Activated T-cell treated with anti-CD3 and anti-CD28 coated beads, Interleukin-2, amount 50 U/mL, for 48 hours (primary cell): ENCODE measurements at places on chromosomes 12 and 14.

- no peak for DNase-seq
These were observed 14.4 kb upstream of the ATF1 start for GRCh38 chr12:50749459-50749882.

DNA sequence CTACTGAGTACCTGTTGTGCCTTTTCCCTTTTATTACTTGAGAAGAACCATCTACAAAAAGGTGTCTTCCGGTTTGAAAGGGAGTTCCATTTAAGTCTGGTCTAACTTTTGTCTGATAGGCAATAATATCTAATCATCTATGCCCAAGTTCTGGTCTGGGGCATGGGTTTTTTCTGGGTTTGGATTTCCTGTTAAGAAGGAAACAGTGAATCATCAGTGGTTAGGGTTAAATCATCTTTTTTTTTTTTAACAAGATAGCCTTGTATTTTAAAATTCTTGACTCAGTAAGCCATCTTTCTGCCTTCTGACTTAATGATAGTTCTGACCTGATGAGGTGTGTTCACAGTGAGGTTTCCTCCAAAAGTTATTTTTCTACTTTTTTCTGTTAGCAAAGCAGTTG, 29.3 kb upstream of the CPNE8 start:
- no peak for DNase-seq

DNA sequence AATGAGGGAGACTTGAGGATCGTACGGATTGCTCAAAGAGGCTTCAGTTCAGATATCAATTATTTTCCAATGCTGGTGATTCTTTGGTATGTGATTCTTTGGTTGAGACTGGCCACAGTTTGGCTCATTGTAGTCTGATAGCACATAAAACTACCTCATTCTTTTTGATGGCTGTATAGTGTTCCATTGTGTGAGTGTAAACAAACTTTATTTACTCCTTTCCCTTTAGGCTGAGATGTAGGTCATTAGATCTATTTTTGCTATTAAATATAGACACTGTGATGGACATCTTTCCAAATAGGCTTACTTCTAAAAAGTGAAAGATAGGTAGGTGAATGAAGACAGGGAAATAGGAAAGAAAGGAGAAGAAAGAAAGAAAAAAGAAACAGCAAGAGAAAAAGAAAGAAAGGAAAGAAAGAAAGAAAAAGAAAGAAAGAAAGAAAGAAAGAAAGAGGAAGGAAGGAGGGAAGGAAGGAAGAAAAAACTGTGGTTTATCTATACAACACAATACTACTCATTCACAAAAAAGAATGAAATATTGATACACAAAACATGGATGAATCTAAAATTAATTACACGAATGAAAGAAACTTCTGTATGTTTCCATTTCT, 19.8 kb upstream of the MED13L start:
- DNase-seq, result no peak

DNA sequence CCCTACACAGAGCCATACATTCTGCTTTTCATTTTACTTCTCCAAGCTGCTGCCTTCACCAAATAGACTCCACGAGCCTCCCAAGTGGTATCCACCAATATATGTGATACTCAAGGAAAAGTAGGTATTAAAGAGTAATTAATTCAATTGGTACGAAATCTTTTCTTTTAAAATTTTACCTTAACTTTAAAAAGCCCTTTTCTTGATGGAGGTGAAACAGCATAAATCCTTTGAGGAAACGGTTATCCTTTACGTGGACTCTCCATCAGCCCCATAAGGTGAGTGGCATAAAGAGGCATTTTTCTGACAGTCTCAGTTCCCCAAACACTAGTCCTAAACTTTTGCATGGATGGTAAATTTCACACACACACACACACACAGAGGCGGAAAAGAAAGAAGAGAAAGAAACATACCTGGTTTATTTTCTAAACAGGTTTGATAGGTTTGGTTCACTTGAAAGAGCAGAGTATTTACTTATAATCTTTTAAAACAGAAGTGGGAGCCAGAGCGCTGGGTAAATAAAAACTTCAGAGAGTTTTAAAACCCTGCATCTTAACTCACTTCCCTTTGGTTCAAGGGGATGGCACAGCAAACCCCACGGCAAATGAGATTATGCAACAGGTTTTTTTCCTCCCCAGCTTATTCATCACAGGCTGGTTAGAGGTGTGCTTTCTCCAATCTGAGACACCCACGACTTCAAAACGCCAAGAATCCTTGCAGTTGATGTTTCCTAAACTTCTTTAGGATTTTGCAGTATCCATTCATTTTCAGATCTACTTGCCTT, 1.9 kb downstream of the DUSP16 start:
- DNase-seq, result peak; percentile 54

DNA sequence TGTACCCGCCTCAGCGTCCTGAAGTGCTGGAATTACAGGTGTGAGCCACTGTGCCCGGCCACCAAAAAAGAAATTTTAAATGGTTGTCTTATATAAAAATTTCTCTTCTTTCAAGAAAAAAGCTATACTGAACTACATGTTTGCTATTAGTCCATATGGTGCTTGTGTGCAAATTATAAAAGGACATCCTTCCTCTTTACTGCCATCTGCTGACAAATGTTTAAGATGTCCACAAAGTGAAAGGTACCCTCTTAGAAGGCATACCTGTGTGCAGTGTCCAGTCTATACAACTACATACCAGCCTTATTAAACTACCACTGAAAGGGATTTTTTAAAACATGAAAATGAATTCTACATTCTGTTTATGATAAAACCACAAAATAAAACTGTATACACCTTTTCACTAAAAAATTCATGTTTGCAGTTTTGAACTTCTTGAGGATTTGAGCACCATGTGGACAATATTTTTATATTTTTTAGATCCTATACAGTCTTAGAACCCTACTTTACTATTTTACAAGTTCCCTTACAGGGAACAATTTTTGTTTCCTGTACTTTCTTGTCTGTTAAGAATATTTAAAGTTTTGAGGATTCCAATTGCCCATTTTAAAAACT, 32.8 kb upstream of the TOMM20L start:
- DNase-seq, result no peak

DNA sequence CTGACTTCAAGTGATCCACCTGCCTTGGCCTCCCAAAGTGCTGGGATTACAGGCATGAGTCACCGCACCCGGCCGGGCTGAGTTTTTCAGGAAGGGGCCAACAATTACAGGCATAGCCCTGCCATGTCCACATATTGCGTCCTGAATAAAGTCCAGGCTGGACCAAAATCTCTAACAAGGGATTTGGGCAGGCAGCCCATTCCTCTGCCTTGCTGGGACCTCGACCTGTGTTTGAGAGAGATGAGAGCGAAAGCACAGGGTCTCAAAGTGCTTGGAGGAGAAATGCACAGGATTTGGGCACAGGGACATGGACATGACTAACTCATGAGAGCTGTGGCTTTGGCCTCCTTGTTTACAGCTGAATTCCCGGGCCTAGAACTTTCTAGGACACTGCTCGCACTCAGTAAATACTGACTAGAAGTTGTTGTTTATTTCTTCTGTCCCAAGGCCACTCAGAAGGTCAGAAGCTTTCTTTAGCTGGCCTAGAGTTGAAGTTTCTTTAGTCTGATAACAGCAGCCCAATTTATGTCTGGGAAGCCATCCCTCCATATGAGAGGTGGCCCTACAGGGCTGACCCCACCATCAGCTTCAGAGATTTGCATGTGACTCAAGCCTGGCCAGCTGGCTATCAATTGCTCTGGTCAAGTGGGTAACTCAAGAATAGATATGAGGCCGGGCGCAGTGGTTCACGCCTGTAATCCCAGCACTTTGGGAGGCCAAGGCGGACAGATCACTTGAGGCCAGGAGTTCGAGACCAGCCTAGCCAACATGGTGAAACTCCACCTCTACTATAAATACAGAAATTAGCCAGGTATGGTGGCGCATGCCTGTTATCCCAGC, 11.7 kb downstream of the CAMKK2 start:
- no peak for DNase-seq

- peak; percentile 72 for DNase-seq
These were observed 15.9 kb upstream of the HHIPL1 start for GRCh38 chr14:99628887-99629618.

DNA sequence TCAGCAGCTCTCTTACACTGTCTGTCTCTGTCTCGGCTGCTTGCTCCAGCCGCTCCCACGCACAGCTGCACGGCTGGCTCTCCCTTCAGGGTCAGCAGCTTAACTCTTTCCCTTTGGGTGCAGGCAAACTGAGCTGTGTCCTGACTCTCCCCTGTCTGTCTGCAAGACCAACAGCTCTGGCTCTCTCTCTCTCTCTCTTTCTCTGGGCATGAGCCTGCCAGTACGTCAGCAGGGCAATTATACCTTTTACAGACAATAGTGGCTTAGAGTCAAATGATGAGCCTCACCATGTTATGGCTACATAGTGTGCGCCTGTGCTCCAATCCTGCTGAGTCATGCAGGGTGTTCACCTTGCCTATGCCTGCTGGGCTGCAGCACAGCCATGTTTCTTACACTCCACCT, 120.5 kb upstream of the DDHD1 start:
- DNase-seq, result no peak

GRCh38 chr12:82870771-82871377, 184.2 kb downstream of the TMTC2 start:
- no peak for DNase-seq

DNA sequence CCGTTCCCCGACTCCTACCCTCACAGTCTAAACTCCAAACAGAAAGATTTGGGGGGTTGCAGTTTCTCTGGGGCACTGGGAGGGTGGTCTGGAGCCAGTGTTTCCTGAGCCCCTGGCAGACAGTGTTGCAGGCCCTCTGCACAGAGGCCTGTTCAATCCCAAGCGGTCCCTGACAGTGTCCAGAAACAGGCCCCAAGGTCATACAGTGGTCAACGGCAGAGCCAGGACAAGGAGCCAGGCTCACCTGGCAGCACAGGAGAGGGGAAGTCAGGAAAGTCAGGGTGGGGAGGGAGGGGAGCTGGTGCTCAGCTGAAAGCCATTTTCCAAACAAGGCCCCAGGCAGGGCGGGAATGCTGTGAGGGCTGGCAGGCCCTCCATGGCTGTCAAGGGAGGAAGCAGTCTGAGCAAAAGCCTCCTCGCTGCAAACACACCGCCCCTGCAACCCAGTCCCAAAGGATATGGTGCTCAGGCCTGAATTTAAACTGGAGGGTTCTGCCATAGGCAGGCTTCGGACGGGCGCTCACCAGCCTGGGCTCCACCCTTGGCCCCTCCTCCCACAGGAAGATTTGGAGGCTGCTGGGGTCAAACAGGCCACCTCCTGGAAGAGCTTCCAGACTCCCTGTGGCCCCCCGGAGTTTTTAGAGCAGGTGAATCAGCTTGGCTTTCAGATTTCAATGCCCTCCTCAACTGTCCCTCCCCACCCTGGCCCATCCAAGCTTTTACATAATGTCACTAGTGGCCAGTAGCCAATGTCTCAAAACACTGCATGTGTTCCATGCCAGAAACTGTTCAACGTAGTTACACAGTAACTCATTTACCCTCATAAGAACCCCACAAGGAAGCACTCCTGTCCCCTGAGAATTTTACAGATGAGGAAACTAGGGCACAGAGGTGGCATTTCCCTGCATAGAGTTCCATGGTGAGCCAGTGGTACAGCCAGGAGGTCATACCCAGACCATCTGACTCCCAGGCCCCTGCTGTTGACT, 41.5 kb downstream of the CHGA start:
- no peak for DNase-seq

DNA sequence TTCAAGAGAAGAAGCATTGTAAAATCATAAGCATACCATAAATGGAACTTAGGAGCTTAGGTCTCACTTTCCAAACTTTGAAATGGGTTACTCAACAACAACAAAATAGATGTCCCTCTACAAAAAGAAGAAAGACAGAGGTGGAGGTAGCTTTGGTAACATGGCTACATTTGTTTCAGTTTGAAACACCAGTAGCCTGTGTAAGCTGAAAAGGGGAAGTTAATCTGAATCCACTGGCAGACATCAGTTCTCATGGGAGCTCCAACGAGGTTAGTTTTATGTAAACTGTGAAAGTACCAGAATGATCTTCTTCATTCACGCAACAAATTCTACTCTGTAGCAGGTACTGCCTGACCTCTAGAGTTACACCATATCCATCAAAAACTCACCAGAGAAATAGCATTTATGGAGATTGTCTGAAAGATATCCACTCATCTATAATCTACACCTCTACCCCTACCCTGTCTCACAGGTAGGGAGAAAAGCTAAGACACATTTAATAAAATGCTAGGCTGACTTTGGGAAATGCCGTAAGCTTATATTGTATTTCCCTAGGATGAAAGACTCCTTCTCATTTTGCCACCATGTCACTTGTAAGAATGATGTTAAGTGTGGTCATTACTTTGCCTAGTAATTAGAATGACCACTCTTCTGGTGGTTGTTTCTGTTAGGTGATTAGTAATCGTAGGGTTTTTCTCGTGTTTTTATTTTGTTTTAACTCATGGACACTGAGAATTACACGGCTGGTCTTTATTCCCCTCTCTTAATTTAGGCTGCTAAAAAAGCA, 224.1 kb downstream of the ASCL1 start:
- no peak for DNase-seq

GRCh38 chr14:71228711-71229110, 321.5 kb downstream of the PCNX1 start:
- DNase-seq, result no peak

DNA sequence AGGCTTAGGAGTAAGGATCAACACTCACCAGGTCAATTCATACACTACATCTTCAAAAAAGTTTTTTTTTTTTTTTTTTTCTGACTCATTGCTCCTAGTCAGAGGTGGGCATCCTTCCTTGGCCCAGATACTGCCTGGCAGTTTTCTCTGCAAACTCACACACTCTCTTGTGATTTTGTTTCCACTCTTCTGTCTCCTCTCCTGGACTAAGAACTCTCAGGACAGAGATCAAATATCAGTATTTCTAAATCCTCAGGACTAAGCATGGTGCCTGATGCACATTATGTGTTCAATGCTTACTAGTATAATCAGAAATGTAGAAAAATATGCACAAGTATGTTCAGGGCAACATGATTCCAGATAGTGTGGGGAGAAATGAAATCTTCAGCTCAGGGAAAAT, 10.2 kb upstream of the PAH start:
- DNase-seq, result no peak

DNA sequence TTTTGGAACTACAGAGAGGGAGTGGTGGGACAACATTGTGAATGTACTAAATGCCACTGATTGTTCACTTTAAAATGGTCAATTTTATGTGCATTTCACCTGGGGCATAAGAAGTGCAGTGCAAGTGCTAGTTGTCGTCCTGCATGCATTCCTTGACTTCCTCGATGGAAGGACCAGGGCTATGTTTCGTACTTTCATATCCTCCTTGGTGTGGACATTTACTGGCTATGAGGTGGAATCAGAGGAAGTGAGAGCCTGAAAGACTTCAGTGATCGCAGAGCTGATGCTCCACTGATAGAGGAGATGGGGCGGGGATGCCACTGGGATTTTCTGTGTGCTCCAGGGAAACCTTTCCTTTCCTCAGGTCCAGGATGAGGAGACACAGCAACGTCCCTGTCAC, 54.1 kb upstream of the DDX11 start:
- no peak for DNase-seq

- DNase-seq, result no peak
These were observed 27.9 kb downstream of the DYRK4 start for GRCh38 chr12:4589941-4590340.

DNA sequence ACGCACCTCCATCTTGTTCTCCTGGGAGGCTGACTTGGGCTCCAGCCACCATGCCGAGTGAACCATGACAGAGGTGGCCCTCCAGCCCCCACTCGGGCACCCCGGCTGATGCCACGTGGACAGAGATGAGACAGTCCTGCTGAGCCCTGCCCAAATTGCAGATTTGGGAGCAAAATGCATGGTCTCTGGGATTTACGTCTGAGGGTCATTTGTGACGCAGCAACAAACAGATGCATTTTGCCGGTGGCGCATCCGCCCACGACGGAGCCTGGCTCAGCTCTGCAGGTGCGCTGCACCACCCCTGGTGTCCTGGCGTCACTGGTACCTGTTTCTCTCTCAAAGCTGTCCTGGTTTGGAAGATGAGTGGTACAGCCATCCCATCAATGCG, 31.1 kb upstream of the INF2 start:
- DNase-seq, result no peak
